ENCODE measurements at places on chromosomes 16 and 17.

- DNase-seq, result no peak
These were observed 79.3 kb downstream of the ABCC12 start for GRCh38 chr16:48076455-48077012.

DNA sequence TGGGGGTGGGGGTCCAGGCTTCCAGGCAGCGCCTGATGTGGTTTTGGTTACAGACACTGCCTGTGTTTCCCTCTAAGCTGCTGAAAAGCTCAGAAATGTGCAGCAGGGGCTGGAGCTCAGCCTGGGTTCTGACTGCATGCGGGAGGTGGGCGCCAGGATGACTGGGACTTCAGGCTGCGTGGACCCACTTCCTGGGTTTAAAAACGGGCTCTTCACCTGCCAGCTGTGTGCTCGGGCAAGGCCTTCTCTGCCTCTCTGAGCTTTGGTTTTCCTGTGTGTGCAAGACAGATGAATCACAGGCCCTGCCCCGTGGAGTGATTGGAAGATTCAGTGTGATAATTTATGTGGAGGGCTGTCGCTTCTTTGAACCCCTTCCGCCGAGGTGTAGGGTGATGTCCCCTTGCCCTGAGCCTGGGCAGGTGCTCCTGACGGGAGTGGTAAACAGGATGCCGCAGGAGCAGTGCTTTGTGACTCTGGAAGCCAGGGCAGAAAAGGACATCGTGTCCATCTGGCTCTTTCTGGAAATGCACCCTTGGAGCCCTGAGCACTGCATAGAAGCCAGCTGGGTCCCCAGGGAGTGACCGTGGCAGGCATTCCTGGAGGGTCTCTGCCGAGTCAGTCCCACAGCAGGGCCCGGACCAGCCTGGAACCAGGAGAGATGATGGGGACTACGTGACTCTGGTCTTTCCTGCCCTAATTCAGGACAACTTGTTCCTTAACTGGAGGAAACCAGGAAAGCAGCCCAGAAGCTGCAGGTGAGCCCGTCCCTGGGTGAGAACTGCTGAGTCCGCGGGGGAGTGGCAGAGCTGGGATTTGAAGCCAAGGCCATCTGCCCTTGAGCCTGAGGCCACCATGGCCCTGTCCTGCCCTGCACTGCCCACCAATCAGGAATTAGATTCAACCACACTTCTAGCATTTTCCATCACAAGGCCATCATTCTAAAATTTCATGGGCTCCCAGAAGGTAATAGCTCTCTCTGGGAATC, 28.5 kb upstream of the SLC7A5 start:
- DNase-seq, result no peak

DNA sequence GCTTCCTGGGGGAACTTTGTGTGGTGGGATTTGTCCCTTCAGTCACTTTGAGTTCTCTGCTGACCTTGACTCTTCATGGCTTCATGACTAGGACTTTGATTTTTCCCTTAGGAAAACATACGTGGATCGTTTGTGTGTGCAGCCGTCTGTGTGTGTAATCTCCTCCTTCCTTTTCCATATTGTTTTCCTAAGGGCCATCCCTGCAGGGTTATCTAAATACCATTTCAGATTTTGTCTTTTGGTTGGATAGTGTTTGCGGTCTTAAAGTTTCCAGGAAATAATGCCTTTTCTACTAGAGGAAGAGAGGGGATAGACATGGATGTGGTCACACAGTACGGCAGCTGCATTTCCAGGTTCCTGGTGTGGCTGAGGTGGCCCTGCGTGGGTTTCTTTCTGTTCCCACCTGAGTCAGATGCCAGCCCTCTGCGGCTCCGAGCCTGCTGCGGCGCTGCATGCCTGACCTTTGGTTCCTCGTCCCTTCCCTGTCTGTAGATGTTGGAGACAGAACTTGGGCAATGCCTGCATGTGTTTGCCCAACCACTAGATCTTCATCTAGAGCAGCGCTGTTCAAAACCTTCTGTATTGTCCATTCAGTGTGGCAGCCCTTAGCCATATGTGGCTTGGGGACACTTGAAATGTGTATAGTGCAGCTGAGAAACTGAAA, 72.0 kb upstream of the LGALS9 start:
- DNase-seq, result no peak

DNA sequence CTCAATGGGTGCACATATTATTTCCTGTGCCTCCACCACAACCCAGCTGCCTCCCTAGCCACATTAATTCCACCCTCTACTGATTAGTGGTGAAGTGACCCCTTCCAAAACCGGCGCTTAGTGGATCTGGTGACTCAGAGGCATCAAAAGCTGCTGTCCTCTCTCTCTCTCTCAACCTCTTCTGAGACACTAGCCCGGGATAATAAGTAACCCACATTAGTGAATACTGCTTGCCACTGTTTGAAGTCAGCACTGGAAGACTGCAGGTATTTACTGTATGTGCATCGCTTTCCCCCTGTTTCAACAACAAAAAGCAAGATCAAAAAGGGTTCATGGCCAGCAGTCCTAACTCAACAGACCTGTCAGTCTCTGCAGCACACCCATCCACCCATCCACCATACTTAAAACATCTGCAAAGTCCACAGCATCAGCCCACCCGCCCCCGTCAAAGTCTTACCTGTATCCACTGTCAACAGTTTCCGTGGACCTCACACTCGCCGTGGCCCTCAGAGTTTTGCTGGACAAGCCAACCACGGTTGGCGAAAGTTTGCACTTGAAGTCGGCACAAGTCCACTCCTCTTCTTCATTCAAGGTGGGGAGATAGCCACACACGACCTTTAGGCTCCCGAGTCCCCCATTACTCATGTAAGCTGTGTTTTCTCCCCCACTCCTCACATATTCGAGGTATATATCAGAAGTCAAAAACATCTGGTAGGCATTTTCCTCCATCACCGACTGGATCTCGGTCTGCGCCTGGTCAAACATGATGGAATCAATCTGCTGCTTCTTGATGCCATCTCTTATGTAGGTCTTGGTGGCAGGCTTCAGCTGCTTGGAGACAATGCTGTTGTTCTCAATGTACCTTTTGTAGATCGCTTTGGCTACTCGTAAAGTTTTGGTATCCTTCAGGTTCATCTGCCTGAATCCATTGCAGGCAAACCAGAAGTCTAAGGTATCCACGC, 3.8 kb downstream of the AXIN2 start:
- no peak for DNase-seq

DNA sequence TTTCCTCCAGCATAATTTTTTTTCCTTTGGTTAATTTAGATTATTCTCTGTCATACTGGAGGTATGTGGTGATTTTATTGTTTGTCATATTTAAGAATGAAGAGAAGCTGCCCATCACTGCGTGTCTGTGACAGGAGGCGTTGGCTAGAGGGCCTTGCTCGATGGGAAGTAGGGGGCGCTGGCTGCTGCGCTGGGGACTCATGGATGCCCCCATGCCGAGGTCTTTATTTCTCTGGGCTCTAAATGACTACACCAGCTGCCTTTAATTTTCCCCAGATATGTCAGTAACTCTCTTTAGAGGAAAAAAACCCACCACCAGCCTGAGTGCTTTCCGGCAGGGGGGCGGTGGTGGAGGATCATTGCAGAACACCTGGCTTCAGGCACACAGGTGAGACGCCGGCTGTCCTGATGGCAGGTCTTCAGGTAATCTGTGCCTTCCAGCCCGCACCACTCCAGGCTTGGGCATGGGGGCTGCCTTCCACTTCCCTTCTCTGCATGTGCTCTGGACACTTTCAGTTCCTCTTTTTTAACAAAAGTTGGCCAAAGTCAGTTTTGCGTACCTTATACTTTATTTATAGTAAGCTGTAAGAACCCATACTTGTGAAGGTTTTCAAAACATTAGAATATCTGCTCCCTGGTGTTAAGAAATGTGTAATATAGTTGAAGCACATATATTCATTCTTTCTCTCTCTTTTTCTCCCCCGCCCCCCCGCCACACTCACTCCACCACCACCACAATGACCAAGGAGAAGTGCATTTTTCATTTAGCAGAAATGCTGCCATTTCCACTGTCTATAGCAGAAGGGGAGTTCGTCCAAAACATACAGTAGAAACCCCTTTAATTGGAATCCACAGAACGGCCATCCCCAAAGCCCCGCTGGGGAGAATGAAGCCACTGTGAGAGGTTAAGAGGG, 192.7 kb downstream of the RPTOR start:
- no peak for DNase-seq

GRCh38 chr17:67689534-67690177, 28.1 kb upstream of the NOL11 start:
- DNase-seq, result peak; percentile 75

DNA sequence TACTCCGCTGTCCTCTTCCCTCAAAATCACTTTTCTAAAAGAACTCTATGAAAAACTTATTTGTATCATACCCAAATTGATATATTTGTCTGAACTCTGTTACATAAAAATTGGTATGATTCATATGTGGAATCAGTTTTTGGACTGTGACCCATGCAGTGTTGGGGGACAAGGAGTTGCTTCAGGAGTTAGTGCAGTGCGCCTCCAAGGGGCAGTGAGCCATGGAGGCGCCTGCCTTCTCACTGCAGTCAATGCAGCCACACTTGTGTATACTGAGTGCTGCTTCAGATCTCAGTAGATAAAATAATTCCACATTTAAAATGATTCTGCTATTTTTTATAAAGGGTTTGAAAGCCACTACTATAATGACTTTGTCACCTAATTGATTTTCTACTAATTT, 32.5 kb downstream of the DGKE start:
- DNase-seq, result peak; percentile 28
